Stimulated activated CD8-positive, alpha-beta memory T cell treated with anti-CD3 and anti-CD28 coated beads, Interleukin-4, amount 100 ng/mL, for 1 hour (primary cell): ENCODE measurements at places on chromosomes 11 and 22.

DNA sequence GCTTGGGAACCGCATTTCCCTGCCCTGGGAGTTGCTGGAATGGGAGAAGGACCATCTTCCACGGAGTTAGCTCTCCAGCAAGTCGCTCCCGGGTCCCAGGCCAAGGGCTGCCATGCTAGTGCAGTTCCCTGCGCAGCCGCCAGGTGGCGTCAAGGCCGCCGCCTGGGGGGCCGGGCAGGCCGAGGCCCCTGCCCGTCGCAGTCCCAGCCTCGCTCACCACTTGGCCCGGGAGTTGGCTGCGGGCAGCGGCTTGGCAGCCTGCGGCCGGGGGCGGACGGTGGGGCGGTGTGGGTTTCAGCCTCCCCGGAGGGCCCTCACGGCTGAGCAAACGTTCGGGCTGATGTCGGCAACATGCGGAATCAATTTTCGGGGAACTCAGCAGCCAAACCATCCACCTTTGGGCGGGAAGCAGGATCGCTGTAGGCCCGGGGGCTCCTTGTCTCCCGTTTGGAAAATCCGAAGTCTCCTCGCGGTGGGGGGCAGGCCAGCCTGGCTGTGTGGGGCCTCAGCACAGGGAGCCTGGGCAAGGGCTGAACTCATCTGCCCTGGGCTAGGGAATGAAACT, 415.1 kb downstream of the SOX6 start:
- DNase-seq: no peak

DNA sequence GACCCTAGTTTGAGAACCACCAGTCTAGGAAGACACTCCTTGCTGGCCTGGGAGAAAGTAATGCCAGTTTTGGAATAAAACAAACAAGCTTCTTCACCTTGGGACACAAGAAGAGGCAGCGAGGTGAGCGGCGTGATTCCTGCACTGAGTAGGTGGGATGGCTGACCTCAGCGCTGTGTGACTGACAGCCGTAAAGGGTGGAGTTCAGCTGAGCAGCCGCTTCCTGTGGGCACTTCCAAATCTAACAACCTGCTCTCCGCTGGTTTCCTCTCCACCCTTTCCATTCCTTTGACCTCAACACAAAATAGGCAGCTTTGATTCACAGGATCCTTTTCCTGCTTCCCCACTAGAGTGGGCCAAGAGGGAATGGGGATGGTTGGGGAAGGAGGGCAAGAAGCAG, 45.8 kb downstream of the PC start:
- DNase-seq: no peak

- DNase-seq: no peak
Observed at GRCh38 chr11:10584071-10584501, 15.6 kb upstream of the LYVE1 start.

- no peak for DNase-seq
Observed at GRCh38 chr11:123195188-123196059, at the start of gene CLMP. Gene CLMP, minus strand, starts transcription at chr11:123195248. Its CDS starts 308 bp downstream, at chr11:123194940.

GRCh38 chr11:68146010-68146540, 24.9 kb upstream of the CHKA start:
- no peak for DNase-seq

DNA sequence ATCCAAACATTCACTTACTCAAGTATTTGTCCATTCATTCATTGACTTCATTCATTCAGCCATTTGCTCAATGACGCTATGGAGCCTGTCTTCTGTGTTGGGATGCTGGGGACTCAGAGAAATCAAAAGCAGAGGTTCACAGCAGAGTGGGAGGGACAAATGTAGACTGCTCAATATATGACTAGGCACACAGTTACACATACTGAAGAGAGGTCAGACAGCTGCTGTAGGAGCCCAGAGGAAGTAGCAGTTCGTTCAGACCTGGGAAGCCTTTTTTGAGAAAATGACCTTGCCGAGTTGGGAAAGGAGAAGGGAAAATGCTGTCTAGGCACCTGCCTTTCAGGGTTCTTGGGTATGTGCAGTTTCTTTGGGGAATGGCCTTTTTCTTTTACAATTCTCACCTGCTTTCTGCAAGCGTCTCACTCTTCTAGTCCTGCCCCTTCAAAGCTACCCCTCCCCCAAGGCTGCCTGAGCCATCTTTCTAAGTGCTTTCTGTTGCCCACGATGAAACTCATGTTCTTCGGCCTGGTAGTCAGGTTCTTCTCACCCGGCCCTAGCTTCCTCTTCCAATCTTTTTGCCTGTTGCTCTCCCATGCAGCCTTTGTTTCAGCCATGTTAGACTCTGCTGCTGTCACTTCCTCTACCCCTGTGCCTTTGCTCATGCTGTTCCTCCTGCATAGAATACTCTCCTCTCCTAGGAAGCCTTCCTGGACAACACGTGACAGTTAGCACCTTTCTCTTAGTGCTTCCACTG, 4.2 kb upstream of the UVRAG start:
- no peak for DNase-seq

GRCh38 chr22:29032014-29032475, 29.6 kb downstream of the C22orf31 start:
- DNase-seq: no peak

GRCh38 chr22:20383538-20383937, 10.4 kb upstream of the ZNF74 start:
- no peak for DNase-seq

DNA sequence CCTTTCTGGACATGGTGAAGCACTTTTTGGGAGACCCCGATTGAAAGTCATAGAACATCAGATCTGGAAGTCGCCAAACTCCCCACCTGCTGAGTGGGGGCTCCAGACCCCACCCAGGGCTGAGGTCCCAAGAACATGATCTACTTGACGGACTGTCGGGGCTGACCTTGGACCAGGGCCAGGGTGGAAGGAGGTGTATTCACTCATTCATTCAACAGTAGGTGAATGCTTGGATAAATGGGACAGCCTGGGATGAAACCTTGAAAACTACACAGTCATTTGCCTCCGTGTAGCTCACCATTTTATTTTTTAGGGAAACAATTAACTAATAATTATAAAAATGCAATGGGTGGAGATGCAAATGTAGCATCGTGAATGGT, 629.0 kb downstream of the BRD1 start:
- no peak for DNase-seq

DNA sequence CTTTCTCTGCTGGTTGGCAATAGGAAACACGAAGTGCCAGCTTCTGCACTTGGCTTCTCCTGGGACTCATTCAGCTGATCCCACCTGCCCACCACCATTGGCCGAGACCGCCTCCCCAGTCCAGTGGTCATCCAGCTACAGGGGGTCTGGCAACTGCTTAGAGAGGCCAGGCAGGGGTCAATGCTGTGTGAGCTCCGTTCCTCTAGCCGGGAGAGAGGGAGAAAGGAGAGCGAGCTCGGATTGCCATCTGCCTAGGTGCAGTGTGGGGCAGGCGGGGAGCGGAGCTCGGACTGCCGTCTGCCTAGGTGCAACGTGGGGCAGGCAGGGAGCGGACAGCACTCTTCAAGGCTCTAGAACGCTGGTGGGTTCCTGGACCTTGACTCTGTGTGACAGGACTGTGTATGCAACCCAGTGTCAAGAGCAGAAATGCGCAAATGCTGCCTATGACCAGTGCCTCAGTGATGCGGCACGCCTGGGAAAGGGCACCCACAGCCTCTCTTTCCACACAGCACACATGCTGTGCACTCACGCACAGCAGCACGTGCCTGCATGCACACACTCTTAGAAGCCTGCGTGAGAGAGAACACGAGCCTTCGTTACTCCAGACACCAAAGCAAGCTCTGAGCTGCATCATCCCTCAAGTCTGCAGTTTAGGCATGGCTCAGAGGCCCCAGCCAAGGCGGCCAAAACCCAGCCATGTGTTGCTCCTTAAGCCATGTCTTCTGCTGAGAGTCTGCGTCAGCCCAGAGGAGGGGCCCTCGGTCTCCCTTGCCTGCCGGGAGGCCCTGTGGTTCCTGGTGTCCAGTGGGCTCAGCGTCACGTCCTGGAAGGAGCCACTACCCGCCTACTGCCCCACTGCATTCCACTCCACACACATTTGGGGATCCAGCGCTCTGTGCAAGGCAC, 26.8 kb upstream of the JAM3 start:
- no peak for DNase-seq

DNA sequence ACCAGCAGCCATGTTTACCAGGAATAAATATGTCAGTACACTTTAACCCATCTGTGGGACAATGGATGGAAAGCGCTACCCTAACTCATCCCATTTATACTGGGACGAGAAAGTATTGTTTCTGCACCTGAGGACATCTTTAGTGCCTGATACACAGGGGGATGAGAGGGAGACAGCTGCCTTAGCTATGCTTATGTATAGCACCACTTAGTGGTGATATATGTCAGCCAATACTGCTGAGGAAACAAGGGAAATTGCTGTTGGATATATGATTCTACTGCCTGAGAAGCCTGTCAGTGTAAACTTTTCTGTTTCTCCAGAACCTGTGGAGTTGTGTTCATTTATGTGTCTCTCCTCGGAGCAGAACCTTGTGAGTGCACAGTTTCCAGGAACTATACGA, 13.3 kb upstream of the CEP295 start:
- DNase-seq: no peak

GRCh38 chr11:119107538-119108145, 498 bp downstream of the C2CD2L start:
- DNase-seq: no peak

DNA sequence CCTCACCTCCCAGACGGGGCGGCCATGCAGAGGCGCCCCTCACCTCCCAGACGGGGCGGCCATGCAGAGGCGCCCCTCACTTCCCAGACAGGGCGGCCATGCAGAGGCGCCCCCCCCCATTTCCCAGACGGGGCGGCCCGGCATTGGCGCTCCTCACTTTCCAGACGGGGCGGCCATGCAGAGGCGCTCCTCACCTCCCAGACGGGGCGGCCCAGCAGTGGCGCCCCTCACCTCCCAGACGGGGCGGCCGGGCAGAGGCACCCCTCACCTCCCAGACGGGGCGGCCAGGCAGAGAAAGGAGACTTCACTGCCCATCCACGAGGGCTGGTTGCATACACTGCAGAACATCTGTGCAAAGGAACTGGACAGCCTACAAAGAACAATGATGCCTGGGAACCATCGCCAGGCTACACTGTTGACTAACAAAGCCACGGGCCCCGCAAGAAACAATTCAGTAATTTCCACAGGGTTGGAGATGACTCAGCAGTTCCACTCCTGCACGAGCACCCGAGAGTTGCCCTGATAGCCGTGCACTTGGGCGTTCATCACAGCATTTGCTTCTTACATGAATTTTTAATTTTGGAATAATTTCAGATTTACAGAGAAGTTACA, 58.7 kb downstream of the CTTN start:
- no peak for DNase-seq

DNA sequence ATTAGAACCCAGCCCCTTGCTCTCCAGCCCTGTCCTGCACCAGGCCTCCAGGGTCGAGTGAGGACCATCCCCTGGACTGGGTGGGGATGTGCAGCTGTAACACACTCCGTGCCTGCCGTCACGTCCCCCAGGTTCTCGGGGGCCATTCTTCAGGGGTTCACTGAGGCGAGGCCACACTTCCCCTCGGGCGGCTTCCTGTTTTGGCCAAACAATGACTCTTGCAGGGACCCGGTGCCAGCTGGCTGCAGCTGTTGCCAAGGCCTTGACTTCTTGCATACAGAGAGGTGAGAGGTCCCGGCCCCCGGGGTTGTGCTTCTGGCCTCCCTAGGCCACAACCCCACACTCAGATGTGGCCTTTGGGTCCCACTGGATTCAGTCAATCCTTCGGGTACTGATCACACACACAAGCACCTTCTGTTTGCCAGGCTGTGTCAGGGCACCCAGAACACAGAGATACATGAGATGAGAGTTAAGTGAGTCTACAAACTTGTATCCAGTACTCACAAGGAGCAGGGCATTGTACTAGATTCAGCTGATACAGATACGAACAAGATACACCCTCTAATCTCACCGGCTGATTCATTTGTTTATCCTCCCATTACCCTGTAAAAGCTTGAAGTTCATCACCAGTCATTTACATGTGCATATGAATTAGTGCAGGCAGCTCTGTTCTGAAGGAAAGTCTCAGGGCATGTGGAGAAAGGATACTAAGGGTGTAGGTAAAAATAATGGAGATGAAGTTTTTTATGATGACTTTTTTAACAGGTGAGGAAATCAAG, 32.9 kb downstream of the LRRC32 start:
- DNase-seq: no peak

DNA sequence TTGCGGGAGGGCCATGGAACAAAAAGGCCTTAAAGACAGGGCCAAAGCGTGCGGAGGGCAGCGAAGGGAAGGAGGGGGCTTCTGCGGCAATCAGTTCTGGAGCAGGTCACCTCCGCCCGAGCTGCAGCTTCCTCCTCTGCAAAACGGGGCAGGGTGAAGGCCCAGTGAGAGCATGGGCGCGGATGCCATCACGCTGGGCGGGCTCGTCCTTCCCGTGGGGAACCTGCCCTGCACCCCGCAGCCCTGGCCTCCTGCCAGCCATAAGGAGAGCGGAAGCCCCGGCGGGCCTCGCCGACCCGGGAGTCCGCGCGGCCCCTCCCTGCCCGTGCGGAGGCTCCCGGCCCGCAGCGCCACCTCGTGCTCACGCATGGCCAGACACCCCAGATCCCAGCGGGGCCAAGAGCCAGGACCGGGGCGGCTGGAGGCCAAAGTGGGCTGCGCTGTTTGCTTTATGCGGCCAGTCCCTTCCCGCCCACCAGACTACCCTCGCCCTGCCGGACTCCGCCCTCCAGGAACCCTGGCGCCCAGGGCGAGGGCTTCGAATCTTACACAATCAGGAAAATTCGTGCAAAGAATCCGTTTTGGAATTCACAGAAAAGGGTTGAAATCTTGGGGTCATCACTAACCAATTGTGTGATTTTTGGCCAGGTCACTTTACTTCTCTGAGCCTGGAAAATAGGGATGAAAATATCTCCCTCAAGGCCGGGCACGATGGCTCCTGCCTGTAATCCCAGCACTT, 16.1 kb downstream of the TSKU start:
- peak; percentile 47 for DNase-seq

DNA sequence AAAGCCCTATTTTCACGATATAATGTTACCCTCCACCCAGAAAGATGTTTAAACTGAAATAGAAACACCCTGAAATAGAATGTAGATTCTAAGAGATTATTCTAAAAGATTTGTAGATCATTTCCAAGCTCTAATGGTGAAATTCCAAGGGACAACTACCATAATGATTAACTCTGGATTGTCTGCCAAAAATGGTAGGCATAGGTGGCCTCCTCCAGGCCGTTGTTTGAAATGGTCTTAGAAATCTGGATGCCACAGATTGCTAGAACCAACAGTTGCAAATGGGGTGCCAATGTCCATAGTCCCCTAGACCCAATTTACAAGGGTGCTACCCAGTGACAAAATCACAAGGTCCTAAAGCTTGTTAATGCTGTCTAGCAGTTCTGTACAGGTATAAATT, 6.7 kb upstream of the SLC6A5 start:
- no peak for DNase-seq

DNA sequence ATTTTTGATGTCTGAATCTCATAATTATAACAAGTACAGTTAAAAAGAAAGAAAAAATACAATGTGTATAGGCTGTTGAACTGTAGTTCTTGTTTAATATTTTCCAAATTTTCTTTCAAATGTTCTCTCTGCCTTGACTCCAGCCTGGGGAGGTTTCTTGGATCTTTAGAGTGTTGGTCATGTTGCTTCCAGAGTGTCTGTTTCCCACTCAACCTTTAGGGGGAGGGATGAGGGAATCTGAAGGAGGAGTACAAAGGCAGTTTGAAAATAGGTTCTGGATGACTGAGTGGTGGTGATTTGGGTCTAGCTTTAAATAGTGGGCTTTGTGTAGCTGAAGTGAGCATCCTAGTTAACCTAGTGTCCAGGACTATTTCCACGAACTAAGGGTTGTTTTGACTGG, 2.0 kb downstream of the CTNND1 start:
- no peak for DNase-seq

- DNase-seq: no peak
Observed at GRCh38 chr11:70483077-70483861, 84.9 kb downstream of the CTTN start.

GRCh38 chr11:83220260-83220659, 26.7 kb downstream of the ANKRD42 start:
- DNase-seq: no peak

- DNase-seq: no peak
Observed at GRCh38 chr11:63553759-63554158, 9.4 kb downstream of the PLAAT2 start.
